ENCODE measurements at places on chromosomes 2 and 18.

GRCh38 chr2:85342156-85342555 is 12.2 kb downstream of the RETSAT start:
- no peak for DNase-seq

DNA sequence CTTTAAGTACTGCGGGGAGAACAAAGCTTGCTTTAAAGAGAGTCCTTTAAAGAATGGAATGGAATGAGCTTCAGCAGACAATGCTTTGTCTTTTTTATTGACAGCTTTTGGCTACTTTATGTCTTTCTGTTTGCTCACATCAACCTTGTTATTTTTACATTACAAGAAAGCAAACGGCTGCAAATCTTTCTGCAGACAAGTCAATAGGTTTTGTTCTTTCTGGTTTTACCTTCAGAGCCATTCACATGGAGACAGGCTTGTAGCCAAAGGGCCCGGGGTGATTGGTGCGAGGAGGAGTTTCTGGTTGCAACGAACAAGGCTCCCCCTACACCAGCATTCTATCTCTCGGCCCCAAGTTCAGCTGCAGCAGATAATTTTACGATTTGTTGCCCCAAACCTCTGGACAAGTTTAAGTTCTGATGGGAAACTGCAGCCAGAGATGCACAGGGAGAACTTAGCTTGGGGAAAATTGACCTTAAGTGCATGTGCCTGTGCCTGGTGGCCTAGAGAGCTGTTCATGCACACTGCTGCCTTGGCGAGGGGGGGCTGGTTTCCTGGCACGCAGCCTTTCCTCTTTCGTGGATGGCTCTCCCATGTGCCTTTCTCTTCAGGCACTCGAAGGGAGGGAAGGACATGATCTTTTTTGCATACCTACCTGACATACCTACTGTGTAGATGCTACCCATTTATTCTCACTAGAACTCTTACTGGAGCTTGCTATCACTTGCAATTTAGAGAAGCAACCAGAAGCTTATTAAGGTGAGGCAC is 543.2 kb downstream of the DCDC2C start:
- DNase-seq: no peak

GRCh38 chr2:12300019-12300602 is 416.6 kb upstream of the TRIB2 start:
- no peak for DNase-seq

GRCh38 chr2:38483776-38484501 is 106.9 kb upstream of the ATL2 start:
- no peak for DNase-seq

DNA sequence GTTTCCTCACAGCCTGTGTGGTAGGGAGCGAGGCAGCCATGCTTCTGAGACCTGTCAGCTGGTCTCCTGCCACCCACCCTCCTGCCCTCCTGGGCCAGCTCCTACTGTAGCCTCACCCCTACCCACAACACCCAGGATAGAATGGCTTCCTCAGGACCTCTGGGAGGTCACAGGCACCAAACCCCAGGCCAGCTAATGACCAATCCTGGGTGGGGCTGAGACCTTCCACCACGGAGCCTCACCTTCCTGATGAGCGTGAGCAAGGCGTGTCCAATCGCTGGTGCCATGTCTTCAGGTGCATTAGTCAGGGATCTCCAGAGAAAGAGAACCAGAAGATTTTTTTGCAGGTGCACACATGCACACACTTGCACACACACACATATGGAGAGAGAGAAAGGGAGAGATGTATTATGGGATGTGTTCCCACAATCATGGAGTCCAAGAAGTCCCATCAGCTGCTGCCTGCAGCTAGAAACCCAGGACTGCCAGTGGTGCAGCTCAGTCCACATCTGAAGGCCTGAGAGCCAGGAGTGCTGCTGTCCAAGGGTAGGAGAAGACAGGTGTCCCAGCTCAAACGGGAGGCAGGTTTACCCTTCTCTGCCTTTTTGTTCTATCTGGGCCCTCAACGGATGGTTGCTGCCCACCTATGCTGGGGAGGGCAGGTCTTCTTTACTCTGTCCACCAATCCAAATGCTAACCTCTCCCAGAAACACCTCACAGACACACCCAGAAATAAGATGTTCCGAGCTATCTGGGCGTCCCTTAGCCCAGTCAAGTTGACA is 70.4 kb upstream of the HDAC4 start:
- DNase-seq: no peak

DNA sequence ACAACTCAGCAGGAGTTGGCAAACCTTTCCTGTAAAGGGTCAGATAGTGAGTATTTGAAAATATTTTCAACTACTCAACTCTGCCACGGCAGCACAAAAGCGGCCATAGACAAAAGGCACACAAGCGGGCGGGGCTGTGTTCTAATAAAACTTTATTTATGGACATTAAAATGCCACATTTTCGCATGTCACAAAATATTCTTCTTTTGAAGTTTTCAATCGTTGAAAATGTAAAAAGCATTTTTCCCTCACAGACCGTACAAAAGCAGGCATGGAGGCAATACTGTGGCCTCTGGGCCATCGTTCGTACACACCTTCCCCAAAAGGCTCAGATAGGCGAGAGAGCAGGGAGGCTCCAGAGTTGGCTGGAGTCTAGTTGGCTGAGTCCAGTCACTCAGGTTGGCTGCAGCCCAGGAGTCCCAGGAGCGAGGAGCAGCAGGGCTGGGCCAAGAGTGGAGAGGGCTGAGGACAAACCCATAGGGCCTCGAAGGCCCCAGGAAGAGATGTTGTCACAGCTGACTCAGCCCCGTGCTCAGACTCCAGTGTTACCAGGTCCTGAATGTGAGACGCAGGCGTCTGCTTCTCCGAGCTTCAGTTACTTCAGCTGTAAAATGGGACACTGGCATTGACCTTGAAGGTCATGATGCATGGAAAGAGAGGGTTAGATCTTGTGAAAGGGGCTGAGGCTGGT is 42.5 kb downstream of the SDC1 start:
- DNase-seq: no peak

GRCh38 chr2:154700136-154700535 is 1.6 kb downstream of the KCNJ3 start:
- DNase-seq: no peak

GRCh38 chr2:45652090-45653031 is 886 bp downstream of the PRKCE start:
- DNase-seq: no peak

- no peak for DNase-seq
These were observed 25.7 kb downstream of the FANCL start for GRCh38 chr2:58215429-58215828.

- DNase-seq: no peak
These were observed 36.6 kb upstream of the IKZF2 start for GRCh38 chr2:213187833-213188532.

GRCh38 chr2:101253703-101254450 is 1.2 kb downstream of the CNOT11 start:
- no peak for DNase-seq

DNA sequence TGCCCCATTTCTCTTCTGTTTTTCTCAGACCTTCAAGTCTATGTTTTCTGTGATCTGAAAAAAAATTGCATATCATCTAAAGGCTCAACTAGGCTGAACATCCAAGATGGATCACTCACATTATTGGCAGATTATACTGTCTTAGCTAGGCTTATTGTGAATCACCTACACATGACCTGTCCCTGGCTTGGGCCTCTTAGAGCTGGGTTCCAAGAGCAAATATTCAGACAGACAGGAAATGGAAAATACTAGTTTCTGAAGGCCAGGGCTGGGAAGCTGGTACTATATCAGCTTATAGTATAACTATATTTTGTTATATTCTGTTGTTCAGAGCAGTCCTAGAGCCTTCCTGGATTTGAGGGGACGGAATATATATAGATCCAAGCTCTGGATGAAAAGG is 90.3 kb downstream of the PIK3C3 start:
- DNase-seq: no peak

DNA sequence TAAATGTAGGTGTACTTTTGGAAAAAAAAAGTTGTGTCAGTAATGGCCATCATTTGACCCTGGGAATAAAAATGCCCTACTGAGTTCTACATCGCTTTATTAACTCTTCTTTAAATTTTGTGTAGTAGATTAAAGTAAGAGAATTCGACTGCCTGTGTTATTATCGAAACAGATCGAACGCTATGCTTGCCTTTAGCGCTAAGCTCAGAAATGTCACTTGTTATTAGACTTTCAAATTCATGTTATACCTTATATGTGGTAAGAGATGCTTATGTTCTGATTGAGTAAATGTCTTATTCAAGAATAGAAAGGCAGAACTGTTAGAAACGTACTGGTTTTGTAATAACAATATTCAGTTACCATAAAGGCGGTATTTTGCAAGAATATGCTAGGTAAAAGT is 1.4 kb downstream of the UGP2 start:
- DNase-seq: no peak

GRCh38 chr2:112494828-112495227 is 12.9 kb downstream of the TTL start:
- no peak for DNase-seq

GRCh38 chr2:118859157-118859770 is 11.8 kb upstream of the EN1 start:
- no peak for DNase-seq

DNA sequence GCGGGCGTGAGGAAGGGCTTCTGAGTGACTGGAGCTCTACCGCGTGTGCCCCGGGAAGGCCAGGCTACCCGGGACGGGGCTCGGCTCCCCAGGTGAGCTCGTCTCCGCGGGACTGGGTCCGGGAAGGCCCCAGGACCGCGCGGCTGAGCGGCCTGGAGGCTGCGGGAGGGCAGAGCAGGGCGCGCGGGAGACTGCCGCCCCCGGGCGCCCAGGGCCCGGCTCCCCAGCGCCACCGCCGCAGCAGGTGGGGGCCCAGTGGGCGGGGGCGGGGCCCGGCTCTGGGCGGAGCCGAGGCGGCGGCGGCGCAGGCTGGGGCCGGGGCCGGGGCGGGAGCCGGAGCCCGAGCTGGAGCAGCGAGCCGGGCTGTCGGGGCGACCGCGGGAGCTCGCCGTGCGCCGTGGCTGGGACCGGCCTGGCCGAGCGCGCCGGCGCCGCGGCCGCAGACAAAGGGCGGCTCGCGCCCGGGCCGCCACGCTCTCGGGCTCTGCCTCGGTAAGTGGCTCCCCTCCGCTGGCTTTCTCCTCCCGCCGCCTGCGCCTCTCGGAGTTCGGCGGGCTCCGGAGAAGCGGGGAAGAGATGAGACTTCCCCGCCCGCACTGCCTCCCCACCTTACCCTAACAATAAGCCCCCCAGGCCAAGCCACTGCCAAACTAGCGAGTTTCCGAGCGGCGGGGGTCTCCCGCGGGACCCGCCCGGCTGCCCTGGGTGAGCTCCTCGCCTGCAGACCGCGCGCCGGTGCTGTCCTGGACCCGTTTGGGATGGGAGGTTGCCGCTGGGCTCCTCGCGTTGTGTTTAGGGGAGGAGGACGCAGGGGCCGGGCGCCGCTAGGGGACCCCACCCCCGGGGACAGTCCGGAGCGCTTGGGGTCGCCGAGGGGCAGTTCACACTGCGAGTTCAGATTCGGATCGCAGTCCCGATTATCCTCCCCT is at the start of gene MAPK4:
TSS of gene MAPK4 (plus strand) at position 336 of the 929 bp plus-strand sequence. CDS start 103,872 bp downstream, outside the sequence.
- no peak for DNase-seq

- DNase-seq: no peak
These were observed 626.2 kb upstream of the SETBP1 start for GRCh38 chr18:44054514-44054913.

GRCh38 chr2:20164061-20164733 is 60.7 kb downstream of the SDC1 start:
- DNase-seq: no peak

- no peak for DNase-seq
These were observed 70.9 kb upstream of the FHL2 start for GRCh38 chr2:105469781-105470180.

DNA sequence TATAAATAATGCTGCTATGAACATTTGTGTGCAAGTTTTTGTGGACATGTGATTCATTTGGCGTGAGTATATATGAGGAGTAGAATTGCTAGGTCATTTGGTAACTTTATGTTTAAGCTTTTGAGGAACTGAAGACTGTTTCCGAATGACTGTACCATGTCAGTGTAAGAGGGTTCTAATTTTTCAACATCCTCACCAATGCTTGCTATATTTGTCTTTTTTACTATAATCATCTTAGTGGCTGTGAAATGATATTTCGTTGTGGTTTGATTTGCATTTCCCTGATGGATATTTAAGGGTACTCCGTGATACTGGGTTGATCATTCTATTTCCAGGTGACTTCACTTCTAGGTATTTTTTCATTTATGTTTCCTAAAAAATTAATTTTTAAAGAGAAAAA is 241.1 kb downstream of the BCL2 start:
- no peak for DNase-seq

GRCh38 chr18:48492880-48493279 is 46.0 kb upstream of the CTIF start:
- no peak for DNase-seq

GRCh38 chr18:49677762-49678413 is 116.0 kb downstream of the LIPG start:
- no peak for DNase-seq

DNA sequence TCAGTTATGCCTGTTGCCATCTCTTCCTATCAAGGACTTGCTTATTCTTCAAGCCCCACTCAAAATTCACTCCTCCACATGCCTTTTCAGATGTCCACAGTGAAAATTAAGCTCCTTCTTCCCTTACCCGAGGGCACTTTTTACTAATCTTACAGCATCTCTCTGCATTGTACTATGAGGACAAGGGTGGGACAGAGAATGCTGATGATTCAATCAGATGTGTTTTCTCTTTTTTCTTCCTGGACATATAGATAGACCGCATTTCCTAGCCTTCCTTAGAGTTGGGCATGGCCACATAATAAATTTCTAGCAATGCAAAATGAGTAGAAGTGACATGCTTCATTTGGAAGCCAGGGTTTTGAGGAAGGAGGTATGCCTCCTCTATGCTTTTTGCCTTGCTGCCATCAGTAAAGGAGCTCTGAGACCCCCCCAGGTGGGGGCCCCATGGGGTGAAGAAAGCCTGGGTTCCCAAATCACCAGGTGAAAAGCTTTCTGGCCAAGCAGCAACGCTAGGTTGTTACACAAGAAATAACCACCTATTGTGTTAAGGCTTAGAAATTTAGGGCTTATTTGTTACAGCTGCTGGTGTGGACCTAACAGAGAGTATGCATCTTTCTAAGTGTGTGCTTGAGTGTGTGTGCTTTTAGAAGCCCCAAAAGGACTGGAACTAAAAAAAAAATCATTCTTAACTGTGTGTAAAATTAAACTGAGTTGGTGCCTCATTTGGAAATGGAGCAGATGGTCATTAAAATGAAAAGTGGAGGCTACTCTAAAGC is 424.5 kb downstream of the STK39 start:
- DNase-seq: no peak

Measured in stimulated activated CD8-positive, alpha-beta memory T cell treated with anti-CD3 and anti-CD28 coated beads, Interleukin-12 subunit alpha, Interleukin-12 subunit beta, amount 100 ng/mL, for 1 hour (primary cell).